ENCODE measurements at places on chromosomes 16 and 17.

GRCh38 chr16:14117051-14117450 lies 45.9 kb downstream of the MRTFB start:
- DNase-seq, result no peak

GRCh38 chr16:84495506-84495905 lies 9.0 kb downstream of the MEAK7 start:
- no peak for DNase-seq

DNA sequence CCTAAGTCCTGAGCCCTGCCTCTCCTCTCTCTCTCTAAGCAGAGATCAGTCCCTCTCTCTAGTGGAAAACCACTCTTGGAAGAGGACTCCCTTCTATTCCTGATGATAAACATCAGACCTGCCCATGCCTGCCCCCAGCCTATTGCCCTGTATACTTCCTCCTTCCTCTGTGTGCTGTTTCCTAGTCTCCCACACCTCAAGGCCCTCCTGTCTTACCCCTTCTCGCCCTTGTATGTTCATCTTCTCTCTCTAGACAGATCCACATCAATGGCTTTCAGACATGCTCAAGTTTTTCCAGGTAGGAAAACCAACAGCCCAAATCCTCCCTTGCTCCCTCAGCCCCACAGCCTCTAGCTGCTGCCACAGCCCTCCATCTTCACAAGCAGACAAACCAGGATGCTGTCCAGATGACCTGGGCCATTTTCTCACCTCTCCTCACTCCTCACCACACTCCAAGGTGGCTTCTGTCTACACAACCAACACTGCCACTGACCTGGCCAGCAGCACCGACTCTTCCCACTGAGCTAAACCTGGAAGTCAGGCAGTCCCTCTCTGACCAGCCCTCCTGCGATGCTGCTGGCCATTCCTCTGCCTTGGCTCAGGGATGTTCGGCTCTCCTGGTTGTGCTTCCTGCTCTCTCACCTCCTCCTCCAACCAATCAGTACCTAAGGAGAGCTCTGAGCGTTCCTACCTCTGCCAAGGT lies 36.3 kb downstream of the MARF1 start:
- DNase-seq, result no peak

DNA sequence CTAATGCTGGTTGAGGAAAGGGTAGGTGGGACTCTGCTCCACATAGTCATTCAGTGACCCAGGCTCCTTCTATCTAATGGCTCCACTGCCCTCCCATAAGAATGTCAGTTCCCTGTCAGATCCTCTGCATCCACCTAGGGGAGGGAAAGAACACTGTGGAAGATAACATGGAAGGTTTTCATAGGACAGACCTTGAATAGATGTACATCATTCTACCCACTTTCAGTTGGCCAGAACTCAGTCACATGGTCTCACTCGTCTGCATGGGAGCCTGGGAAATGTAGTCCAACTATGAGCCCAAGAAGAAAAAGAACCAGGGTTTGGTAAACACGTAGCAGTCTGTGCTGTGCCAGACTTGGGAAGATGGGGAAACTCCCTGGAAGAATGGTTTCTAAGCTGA lies 27.1 kb upstream of the SCNN1B start:
- no peak for DNase-seq

DNA sequence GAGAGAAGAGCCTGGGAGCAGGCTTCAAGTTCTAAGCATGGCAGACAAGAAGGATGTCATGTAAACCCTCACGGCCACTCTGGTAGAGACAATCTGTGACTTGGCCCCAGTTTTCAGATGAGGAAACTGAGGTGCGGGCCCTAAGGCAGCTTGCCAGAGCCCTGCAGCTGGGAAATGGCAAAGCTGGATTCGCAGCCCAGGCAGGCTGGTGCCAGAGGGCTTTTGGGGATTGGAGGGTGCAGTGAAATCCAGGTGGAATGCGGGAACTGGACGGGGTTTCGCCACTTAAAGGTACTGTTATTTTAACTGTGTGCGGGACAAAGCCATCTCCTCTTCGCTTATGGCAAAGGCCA lies 477 bp upstream of the OSGIN1 start:
- no peak for DNase-seq

- no peak for DNase-seq
Measured at GRCh38 chr17:61556224-61557188, 34.5 kb downstream of the NACA2 start.
